ENCODE measurements at places on chromosomes 5 and 9.

DNA sequence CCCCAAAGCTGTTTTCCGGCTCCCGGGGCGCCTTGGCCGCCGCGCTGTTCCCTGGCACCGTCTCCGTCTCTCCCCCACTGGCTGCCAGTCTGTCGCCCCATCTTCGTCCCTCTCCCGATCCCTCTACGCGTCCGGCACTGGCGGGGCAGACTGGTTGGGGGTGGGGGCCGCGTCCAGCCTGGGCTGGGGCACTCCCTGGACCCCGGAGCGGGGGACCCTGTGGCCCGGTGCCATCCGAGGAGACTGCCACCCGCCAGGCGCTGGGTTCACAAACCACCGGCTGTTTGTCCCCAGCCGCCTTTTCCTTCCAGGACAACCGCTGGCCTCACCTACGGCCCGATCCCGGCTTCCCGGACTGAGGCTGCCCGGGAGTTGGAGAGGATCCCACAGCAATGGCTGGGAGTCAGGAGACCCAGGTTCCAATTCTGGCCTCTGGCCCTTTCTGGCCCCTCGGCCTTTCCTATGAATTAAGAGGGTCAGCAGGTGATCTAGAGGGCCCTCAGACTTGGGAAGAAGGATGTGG lies 1.0 kb upstream of the FIBCD1 start:
- DNase-seq, result no peak
- no peak overlapping the region for H3K4me3 ChIP-seq
- no peaks in the 10 kb centered on the region for H3K36me3 ChIP-seq
- H3K4me1 ChIP-seq, result peaks cover 20% of the 10 kb centered on the region
- H3K27ac ChIP-seq, result no peak overlapping the region
- peaks cover 32% of the 10 kb centered on the region for H3K27me3 ChIP-seq

DNA sequence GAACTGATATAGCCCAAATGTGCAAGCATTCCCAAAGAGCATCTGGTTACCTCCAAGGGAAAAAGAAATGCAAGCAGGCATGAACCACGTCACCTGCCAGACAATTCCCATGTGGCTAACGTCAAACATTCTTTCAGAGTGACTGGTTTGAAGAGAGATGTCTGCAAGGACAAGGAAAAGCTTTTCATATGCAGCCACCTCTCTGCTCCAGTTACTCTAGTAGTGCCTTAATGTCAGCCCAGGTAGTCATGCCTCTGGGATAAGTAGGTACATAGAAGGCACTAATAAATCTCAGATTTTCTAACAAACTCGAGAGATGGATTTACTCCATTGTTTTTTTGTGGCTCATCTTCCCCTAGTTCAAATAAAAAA lies 96.8 kb upstream of the IFNK start:
- H3K4me1 ChIP-seq, result peaks cover 39% of the 10 kb centered on the region
- peak overlapping the region; percentile 95 for H3K27ac ChIP-seq
- no peaks in the 10 kb centered on the region for H3K36me3 ChIP-seq
- H3K4me3 ChIP-seq, result no peak overlapping the region

- H3K36me3 ChIP-seq, result peaks cover 8% of the 10 kb centered on the region
- peak; percentile 58 for DNase-seq
- no peak overlapping the region for H3K27ac ChIP-seq
- no peak overlapping the region for H3K4me3 ChIP-seq
- peaks cover 18% of the 10 kb centered on the region for H3K4me1 ChIP-seq
Observed at GRCh38 chr5:140239939-140240700, 62.8 kb downstream of the PFDN1 start.

DNA sequence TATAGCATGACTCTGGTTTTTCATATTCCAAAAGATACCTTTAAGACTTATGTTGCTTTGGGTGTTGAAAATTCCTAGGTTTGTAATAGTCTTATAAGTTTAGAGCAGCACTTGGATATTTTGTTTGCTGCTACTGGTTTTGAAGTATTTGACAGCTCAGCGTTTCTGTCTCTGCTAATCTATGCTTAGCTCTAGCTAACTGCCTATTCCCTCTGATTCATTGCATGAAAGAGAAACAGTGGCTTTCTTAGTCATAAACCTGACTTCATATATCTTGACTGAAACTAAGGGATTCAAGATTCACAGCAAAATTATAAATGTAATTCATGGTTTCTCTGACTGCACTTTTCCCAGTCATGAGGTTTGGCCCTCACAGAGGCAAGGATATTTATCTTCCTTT lies 35.6 kb upstream of the ANXA1 start:
- no peak for DNase-seq
- no peaks in the 10 kb centered on the region for H3K36me3 ChIP-seq

DNA sequence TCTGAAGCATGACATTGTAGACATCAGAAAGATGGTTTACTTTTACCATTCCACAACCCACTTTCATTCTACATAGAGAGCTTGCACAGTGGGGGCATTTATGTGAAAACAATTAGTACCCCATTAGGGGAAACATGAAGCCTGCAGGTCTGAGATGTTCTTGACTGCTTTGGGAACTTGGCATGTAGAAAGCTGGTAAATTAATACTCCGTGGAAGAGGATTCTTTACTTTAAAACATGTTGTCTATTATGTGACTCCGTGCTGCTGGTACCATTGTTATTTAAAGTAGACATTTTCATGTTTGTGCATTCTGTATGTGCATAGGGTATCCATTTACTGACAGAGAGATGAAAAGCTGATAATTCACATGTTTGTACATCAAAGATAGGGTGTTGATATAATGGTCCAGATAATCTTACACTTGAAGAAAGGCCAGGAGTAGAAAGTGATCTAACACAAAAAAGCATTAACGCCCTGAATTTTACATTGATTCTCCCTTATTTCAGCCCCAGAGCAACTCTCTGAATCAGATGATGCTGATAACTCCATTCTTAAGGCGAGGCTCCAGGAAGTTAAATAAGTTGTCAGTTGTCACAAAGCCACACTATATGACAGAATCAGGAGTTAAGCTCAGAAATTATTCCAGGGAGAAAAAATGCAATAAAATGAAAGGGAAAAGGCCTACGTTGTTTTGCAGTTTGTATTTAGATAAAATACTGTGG lies 50.1 kb upstream of the CD180 start:
- no peaks in the 10 kb centered on the region for H3K27me3 ChIP-seq
- no peaks in the 10 kb centered on the region for H3K36me3 ChIP-seq
- peaks cover 3% of the 10 kb centered on the region for H3K4me1 ChIP-seq
- DNase-seq, result no peak
- H3K4me3 ChIP-seq, result no peak overlapping the region

- H3K27me3 ChIP-seq, result no peaks in the 10 kb centered on the region
- peaks cover 13% of the 10 kb centered on the region for H3K4me1 ChIP-seq
- no peak overlapping the region for H3K27ac ChIP-seq
- no peaks in the 10 kb centered on the region for H3K36me3 ChIP-seq
- H3K4me3 ChIP-seq, result no peak overlapping the region
- DNase-seq, result peak; percentile 55
Observed at GRCh38 chr5:151239237-151239861, 13.6 kb upstream of the GM2A start.

DNA sequence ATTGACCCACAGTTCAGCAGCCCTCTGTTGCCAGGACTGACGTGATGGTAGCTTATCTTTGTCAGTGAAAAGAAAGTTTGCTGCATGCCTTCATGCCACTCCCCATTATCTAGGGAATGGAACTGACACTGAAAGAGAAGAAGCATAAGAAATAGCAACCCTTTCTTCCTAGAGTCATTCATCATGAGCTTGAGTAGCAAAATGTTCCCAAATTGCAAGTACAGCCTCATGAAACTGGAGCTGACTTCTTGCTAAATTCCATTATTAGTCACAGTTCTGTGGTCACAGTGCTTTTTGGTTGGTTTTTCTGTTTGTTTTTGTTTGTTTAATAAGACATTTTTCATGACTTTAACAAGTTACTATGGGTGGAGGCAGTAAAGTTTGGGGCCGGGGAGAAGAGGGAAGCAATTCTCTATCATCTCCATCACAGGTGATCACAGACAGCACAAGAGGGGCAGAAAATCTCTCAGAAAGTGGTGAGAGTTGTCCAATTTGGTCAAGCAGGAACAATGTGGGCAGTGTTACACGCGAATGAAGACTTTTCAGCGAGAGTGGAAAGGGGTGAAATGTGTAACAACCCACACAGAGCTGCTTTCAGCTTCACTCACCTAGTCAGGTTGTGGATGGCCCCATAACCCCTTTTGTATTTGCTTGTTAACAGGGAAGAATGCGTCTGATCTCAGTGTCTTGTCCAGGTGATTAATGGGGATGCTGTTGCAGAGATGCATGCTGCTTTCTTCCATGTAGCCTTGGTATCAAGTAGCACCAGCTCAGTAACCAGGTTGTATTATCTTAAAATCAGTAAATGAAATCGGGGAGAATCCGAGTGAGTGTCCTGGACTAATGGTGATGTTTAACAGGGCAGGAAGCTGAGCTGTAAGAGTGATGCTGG lies 440.4 kb downstream of the DMRT2 start:
- no peaks in the 10 kb centered on the region for H3K36me3 ChIP-seq
- H3K4me3 ChIP-seq, result no peak overlapping the region
- peak; percentile 15 for DNase-seq
- no peaks in the 10 kb centered on the region for H3K4me1 ChIP-seq

GRCh38 chr5:55497712-55498111 lies 37.1 kb downstream of the PLPP1 start:
- H3K27ac ChIP-seq, result no peak overlapping the region
- no peak for DNase-seq
- H3K36me3 ChIP-seq, result no peaks in the 10 kb centered on the region

DNA sequence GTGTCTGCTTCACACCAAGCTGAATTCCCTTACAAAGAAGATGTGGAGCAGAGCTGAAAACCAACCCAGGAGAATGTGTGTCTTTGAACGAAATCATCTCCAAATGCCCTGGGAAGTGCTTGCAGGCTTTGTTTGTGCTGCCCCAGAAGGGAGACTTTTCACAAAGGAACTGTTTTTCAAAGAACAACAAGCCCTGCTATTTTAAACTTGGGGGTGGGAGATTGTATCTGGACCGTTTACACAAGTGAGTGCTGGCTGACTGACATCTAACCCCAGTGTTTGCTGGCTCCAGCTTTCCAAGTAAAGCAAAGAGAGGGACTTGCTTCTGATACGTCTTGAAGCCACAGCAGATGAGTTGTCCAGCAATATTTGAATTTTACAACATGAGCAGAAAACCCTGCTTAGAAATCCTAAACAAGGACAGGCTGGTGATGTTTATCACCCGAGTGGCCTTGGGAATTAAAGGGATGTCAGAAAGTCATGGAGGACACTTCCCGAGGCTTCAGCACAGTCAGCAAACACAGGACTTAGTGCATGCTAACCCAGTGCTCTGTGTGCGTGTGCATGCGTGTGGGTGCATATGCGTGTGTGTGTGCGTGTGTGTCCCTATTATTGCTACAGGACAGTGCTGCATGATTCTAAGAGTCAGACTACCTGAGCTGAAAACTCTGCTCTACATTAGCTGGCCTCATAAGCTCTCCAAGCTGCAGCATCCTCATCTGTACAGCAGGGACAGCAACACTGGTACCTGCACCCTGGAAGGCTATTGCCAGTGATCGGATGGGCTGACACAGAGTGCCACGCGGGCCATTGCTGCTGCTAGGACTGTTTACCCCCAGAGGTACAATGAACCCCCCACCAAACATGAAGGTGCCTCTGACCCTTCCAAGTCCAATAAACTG lies 1.4 kb downstream of the ADAMTS12 start:
- H3K27ac ChIP-seq, result no peak overlapping the region
- H3K36me3 ChIP-seq, result no peaks in the 10 kb centered on the region
- H3K27me3 ChIP-seq, result no peaks in the 10 kb centered on the region
- no peak for DNase-seq
- peaks cover 6% of the 10 kb centered on the region for H3K4me1 ChIP-seq
- no peak overlapping the region for H3K4me3 ChIP-seq

DNA sequence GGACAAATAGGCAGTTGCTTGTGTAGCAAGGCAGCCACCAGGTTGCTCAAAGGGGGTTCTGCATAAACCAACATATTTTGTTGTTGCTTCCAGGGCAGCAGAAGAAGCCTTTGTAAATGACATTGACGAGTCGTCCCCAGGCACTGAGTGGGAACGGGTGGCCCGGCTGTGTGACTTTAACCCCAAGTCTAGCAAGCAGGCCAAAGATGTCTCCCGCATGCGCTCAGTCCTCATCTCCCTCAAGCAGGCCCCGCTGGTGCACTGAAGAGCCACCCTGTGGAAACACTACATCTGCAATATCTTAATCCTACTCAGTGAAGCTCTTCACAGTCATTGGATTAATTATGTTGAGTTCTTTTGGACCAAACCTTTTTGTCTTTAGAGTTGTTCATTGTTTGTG lies 20.8 kb downstream of the CLTA start:
- no peak overlapping the region for H3K4me3 ChIP-seq
- no peak for DNase-seq

DNA sequence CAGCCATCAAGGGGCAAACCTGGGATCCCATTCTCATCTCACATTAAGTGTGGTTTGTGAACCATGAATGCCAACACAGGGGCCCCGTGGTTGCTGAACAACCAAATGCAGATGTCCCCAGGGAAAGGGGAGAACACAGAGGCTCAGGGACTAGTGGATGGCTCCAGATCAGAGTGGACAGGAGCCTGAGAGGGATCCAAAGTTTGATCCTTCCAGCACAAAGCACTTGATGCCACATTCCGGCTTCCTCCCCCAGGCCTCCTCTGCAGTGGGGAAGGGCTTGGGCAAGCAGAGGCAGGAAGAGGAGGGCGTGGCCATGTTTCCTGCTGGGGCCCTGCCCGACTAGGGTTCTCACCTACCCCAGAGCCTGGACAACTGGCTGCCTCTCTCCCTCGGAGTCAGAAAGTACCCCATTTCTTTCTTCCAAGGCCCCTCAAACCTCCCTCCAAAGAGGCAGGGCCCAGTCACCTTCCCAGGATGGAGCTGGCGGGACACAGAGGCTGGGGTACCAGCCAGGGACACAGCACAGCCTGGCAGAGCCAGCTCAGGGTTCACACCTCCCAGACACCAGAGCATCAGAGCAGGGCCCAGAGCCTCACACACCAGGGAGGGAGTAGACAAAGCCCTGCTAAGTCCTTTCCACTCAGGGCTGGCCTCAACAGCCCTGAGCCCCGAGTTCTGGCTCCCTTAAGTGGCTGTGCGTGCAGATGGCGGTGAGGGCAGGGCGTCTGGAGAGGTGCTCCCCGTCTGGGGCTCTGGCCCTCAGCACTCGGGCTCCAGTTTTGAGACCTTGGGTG lies 4.3 kb upstream of the RNF44 start:
- H3K4me3 ChIP-seq, result peak overlapping the region; percentile 6
- no peaks in the 10 kb centered on the region for H3K36me3 ChIP-seq
- no peaks in the 10 kb centered on the region for H3K27me3 ChIP-seq
- H3K27ac ChIP-seq, result no peak overlapping the region

DNA sequence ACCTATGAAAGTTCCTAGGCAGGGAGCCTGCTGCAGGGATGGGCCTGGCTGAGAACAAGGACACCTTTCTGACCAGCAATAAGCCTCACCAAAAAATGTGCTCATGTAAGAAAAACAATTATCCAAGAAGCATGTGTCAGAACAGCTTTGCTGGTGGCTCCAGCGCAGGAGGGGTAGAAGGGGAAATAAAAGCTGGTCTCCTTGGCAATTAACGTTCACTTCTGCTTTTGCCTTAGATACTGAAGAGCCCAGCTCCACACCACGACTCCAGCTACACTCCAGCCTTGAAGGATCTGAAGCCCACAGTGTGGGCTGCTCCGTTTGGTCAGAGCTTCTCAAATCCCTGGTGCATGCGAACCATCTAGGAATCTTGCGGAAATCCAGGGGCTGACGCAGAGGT lies 107.6 kb upstream of the PHYKPL start:
- H3K27me3 ChIP-seq, result no peaks in the 10 kb centered on the region
- no peaks in the 10 kb centered on the region for H3K4me1 ChIP-seq
- DNase-seq, result no peak
- H3K27ac ChIP-seq, result no peak overlapping the region
